ENCODE measurements at places on chromosomes 3 and 15.

GRCh38 chr15:66907826-66908743, 157.3 kb upstream of the SMAD3 start:
- peak; percentile 33 for DNase-seq

GRCh38 chr3:111282024-111282423, 210.4 kb downstream of the NECTIN3 start:
- no peak for DNase-seq

DNA sequence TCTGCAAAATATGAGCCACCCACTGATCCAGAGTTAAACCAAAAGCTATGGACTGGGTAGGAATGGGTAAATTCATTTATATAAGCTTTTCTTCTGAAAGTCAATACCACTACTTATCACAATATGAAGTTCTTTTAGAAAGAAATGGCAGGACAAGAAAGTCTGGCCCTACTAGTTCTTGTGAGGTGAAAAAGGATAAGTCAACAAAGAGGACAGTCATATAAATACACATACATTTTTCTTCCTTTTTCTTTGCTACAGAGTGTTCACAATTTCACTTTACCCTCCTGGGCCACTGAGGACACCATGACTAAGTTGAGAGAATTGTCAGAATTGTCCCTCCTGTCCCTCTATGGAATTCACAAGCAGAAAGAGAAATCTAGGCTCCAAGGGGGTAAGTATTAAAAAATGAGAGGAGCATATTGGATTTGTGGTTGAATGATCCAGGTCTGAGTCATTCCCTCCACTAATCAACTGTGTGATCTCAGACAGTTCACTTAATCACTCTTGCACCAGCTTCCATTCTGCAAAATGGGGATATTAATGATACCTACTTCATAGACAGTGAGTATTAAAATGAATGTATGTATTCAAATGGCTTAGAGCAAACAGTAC, 27.6 kb downstream of the ACP3 start:
- no peak for DNase-seq

DNA sequence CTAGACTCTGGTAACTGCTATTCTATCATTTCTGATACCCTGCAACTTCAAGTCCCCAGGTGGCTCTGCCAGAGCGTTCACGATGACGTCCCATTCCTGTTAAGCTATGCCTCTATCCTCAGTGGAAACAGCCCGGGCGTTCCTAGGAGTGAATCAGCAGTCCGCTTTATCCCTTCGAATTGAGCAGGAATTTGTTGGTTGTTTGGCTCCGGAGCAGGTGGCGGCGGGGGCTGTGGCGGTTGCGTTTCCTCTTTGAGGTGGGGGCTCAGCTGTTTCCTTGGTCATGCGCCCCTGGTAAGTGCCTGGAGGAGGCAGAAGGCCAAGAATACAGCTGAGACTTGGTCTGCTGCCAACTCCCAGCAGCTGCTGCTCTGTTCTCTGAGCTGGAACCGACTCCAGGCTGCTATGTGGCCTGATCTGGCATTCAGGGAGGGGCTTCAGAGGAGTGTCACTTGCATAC, 25.2 kb downstream of the ARPP21 start:
- DNase-seq = peak; percentile 81

- no peak for DNase-seq
Measured at GRCh38 chr3:40574661-40575060, 49.9 kb downstream of the ZNF621 start.

GRCh38 chr3:13073326-13074005, at the start of gene IQSEC1:
Gene IQSEC1, minus strand, starts transcription at chr3:13073429. Its CDS starts 415 bp downstream, at chr3:13073014.
- no peak for DNase-seq

DNA sequence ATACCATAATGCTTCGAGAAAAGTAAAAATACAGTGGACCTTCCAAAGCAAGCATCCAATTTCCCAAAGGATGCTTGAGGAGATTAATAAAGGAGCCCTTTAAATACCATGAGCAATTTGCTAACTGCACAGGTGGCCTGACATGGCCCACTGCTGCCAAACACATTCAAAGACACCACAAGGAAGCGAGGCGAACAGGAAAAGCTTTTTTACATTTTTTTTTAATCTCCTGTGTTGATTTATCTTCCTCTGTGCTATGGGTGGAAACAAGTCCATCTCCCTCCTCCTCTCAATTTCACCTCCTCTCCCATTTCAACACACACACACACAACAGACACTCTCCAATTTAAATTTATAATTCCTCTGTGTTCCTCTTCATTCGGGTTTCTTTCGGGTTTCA, 243.4 kb downstream of the IGSF11 start:
- DNase-seq = no peak

GRCh38 chr3:104846270-104846669, 520.4 kb upstream of the ALCAM start:
- DNase-seq = no peak

DNA sequence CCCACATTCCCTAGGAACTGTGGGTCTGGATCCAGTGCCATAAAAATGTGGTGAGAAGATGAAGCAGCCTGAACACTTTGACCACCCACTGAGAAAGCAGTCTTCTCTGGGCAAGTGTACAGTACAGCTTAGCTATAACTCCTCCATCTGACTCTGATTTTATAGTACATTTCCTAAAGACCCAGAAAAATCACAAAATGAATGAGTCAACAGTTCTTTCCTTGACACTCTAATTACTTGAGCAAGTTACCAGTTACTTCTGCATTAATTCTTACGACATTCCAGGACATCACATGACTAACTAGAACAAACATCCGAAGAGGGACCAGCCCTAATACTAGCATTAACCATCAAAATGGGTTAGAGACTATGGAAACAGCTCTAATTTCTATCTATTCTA, 148.1 kb upstream of the PEX5L start:
- no peak for DNase-seq

- DNase-seq = no peak
Measured at GRCh38 chr3:137588871-137589270, 175.2 kb upstream of the SOX14 start.

DNA sequence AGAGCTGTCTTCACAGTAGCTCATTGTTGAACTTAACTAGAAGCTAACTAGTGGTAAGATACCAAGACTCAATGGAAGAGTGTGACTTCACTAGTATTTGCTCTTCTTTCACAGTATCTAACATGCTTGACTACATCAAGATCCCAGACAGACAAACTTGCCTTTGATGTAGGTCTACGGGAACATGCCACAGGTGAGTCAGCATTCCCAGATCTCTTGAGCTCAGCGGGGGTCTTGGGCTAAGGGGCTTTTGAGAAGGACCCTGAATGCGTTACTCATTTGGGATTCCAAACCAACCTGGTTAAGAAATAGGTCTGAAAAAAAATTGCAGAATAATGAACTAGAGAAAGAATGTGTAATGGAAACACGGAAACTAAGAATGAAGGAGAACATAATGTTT, 222.4 kb downstream of the RYR3 start:
- no peak for DNase-seq

GRCh38 chr3:58236527-58237237, 910 bp upstream of the ABHD6 start:
- no peak for DNase-seq

- DNase-seq = no peak
Measured at GRCh38 chr3:177335728-177336127, 138.4 kb upstream of the TBL1XR1 start.

DNA sequence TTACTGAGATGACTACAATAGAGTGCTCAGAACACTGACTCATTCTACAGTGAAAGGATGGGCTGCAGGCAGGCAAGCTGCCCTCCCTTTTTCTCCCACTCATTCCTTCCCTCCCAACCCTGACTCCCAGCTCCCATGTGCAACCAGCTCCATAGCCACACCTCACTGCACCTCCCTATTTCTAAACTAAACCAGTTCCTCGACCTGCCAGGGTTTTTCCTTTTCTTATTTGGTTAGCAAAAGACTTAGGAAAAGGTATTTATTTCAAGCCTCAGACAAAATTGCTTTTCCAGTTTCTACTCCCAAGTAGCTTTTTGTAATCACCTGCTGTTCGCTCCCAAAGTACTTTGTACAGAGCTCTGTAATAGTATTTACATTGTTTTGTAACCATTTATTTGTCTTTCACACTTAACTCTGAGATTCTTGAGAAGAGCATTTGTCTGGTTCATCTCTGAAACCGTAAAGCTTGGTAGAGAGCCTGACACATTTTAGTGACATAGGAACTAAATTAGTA, 2.2 kb downstream of the AADAC start:
- DNase-seq = no peak

DNA sequence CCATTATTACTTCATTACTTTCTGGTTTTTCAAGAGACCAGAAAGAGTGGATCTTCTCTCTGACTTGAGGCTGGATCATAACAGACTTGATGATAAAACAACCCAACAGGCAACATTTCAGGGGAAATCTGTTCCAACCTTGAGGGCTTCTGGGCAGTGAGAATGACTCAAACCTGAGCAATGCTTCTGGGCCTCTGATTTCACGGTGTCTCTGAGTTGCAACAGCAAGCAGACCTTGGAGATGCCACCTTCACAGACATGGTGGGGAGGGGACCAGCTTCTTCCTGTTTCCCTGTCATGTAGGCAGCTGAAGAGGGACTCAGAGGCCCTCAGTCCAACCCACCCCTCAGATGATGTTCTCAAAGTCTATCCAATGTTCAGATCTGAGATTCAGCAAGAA, 104.0 kb downstream of the ABHD5 start:
- no peak for DNase-seq

- DNase-seq = no peak
Measured at GRCh38 chr3:65406470-65406869, 632.2 kb downstream of the MAGI1 start.

- no peak for DNase-seq
Measured at GRCh38 chr15:100500226-100500990, 28.3 kb downstream of the CERS3 start.

GRCh38 chr15:68875377-68876116, 54.8 kb upstream of the SPESP1 start:
- DNase-seq = peak; percentile 78

DNA sequence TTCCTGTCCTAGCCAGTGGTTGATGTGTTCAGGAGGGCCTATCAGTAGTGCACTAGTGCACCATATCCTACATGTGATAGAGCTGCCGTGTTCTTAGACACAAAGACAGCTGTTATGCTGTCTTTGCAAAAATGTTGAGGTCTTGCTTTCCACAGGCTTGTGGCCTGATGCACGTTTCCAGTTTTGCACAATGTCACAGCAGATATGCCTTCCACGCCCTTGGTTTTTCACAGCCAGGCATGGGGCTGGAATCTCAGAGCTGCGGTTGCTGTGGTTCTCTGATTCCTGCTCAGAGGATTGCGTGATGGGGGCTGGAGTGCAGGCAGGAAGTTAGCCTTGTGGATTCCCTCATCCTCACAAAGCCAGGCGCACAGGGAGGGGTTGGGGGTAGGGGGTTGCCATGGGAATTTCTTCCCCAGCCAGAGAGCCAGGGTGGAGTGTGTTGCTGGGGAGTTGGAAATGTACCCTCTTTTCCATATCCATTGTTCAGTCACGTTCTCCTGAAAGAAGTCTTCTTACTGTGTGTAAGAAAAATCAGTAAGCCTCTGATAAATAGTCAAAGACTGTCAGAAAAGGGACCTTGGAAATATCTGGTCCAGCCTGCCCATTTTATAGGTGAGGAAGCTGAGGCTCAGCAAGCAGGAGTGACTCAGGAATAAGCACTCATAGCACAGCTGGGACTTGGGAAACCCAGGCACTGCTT, 79.4 kb downstream of the SMAD3 start:
- DNase-seq = no peak

GRCh38 chr15:31483053-31483985, 156.7 kb downstream of the KLF13 start:
- DNase-seq = no peak

DNA sequence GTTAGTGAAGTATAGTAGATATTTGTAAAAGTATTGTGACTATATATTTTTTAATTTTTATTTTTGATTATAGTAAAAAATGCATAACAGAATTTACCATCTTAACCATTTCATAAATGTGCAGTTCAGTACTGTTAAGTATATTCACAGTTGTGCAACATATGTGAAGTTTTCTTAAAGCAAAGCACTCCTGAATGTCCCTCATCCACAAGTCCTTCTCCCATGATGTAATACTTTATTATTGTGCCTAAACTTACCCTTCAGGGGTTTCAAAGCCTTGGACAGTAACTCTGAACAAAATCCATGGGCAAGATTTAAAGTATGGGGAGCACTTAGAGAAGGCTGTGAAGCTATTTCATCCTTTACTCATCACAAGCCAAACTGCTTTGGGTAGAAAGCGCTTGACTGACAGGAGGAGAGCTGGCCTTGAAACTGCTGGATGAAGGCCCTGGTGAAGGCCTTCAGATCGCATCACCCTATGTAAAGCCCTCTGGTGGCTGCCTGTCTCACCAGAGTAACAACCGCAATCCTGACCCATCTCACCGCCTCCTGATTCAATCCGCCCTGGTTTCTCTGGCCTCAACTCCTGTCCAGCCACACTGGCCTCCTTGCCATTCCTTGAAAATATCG, 28.0 kb downstream of the LSM3 start:
- no peak for DNase-seq

GRCh38 chr15:74870436-74871215, 2.5 kb downstream of the SCAMP2 start:
- no peak for DNase-seq

Measured in NCI-H1694 treated with DMSO at 0.1 percent for 48 hours (cell line).